ENCODE measurements at places on chromosomes 7 and 10.

GRCh38 chr10:122500726-122501125, 39.4 kb downstream of the HTRA1 start:
- DNase-seq = no peak

- DNase-seq = no peak
Measured at GRCh38 chr7:142855114-142855743, 353 bp downstream of the EPHB6 start.

DNA sequence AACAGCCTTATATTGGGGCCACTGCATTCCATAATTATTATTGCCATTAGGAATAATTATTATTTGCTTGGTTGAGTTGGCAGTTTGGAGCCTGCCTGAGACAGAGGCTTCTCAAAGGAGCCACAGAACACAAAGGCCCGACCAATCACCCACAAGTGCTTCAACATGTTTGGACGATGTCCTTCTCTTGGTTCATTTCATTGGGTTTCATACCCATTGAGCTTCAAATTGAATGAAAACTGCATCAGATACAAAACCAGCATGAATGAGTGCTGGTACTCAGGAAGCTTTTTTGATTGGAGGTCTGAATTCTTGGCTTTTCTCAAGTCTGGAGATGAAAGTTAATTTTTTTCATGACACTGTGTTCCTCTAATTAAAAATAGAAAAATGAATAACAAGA, 168.3 kb downstream of the CREB5 start:
- DNase-seq = no peak

DNA sequence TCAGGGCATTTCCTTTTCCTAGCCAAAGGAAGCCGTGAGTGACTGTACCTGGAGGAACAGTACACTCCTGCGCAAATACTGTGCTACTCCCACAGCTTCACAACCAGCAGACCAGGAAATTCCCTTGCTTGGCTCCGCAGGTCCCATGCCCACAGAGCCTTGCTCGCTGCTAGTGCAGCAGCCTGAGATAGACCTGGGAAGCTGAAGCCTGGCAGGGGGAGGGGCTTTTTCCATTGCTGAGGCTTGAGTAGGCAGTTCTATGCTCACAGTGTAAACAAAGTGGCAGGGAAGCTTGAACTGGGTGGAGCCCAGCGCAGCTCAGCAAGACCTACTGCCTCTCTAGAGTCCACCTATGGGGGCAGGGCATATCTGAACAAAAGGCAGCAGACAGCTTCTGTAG, 291.2 kb downstream of the HGF start:
- no peak for DNase-seq

DNA sequence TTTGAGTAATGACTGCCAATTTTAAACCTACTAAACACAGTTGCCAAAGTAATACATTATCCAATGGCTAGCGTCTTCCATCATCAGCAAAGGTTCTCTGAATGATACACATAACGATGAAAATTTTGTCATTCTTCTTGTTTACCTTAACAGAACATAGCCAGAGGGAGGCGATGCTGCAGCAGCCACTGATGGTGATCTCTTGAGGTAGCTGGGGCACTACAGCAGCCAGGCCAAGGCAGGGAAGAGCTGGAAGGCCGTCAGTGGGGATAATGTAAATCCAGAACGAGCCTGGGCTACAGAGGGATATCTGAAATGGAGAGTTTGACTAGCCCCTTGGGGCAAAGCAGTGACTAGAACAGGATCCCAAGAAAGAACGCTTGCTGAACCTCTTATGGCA, 38.8 kb downstream of the PRPS1L1 start:
- DNase-seq = no peak

DNA sequence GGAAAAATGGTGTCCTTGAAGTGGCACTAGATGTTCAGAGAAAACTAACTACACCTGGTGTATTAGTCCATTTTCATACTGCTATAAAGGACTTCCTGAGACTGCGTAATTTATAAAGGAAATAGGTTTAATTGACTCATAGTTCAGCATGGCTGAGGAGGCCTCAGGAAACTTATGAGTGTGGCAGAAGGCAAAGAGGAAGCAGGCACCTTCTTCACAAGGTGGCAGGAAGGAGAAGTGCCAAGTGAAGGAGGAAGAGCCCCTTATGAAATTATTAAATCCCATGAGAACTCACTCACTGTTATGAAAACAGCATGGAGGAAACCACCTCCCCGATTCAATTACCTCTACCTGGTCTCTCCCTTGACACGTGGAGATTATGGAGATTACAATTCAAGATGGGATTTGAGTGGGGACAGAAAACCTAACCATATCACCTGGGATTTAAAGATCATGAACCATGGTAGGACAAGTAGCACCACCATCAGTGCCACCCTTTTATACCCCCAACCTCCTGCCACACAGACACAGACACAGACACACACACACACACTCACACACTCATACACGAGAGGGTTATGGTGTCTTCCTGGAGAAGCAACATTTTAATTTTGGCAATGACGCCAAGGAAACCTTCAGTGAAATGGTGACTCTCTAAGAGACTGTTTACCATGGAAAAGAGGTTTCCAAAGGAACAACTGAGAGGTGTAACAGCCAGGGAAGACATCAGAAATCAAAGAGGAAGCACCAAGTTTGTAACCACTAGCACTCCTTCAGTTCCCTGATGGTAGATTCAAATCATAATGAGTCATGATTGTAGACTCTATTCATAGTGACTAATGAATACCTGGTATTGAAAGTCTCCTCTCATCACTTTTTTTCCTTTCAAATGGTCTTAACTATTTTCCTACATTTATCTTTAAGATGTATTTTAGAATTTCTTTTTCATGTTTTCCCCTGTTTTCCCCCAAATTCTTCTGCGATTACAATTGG, 41.8 kb upstream of the WNT16 start:
- no peak for DNase-seq

DNA sequence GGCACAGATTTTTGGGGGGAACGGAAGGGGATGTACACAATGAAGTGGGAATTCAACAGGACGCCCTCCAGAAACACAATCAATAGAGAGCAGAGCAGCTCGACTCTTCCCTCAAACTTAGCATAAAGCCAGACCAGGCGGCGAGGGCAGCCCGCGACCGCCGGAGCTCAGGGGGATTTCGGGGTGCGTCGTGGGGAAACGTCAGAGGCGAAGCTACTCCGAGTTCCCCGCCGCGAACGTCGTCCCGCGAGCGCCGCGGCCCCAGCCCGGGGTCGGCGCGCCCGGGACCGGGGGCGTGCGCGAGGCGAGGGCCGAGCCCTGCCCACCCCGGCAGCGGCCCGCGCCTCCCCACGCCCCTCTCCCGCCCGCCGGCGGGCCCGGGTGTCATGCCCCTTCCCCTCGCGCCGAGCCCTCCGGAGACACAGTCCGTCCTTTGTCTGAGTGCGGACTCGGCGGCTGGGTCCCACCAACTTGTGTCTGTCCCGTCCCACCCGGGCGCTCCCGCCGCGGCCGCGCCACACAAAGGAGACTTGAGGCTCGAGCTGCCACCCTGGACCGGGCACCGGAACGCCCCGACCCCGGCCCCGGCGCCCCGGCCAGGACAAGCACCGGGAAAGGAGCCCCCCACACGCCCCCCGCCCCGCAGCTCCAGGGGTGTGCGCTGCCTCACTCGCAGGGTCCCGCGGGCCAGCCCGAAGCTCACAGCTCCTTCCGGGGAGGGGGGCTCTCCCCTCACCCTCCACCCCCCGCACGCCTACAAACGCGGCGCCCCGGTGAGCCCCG, 634 bp downstream of the EZH2 start:
- peak; percentile 50 for DNase-seq

GRCh38 chr10:117311261-117311660, 64.0 kb downstream of the PDZD8 start:
- no peak for DNase-seq

DNA sequence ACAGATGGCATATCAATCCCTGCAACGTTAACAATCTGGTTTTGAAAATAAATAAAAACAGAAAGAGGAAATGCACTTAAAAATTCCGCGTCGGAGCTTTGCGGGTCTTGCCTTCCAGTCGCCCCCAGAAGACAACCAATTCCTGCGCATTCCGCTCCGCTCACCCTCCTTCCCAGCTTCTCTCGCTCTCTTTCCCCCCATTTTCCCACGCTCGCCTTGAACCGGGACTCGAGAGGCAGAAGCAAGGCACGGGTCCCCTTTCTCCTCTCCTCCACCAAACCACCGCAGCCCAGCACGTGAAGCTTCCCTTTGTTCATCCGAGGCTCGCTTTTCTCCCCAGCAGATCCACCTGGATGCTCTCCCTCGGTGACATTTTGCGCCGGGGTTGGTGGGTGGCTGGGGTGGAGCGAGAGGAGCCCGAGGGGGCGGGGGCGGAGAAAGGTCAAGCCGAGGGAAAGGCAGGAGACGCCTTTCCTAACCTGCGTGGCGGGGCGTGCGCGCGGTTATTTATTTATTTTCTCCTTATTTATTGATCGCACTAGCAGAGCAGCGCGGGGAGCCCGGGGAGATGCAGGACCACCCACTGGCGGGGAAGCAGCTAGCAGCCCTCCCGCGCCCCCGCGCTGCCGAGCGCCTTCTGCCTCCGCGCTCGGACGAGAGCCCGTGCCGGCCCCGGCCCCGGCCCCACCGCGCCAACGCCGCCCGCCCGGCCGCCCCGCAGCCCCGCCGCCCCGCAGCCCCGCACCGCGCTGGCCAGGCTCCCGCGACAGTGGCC, at the start of gene KCND2:
Gene KCND2, plus strand, starts transcription at position 475 of the 775 bp plus-strand sequence.
- no peak for DNase-seq

GRCh38 chr7:81684514-81685269, 85.2 kb downstream of the HGF start:
- no peak for DNase-seq

DNA sequence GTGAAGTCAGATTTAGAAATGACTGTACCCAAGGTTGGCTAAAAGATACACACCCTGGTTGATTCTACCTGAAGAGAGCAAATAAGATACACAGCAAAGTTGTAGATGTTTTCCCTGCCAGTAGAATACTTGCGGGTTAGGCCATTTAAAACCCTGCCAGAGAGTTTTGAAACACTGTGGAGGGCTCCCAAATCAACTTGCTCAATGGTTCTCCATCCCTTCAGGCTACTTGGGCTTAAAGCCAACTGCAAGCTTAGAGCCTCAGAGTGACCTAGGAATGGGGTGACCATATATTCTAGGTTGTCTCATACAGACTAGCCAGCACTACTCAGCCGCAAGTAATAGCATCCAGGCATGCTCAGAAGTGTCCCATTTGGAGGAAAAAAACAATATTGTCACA, 10.0 kb downstream of the CAV1 start:
- DNase-seq = no peak

DNA sequence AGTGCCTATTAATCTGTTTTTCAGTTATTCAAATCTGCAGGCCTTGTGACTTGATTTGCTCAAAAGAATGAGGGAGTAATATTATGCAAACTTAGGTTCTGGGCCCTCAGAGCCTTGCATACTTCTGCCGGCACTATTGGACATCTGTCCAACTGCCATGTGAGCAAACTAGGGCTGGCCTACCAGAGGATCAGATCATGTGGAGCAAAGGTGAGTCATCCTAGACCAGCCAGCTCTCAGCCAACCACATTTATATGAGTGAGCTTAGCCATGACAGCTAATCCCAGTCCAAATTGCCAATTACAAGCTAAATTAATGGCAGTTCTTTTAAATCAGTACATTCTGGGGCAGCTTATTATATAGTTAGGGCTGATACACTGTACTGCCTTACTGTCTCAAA, 69.6 kb downstream of the SDHAF3 start:
- DNase-seq = no peak

DNA sequence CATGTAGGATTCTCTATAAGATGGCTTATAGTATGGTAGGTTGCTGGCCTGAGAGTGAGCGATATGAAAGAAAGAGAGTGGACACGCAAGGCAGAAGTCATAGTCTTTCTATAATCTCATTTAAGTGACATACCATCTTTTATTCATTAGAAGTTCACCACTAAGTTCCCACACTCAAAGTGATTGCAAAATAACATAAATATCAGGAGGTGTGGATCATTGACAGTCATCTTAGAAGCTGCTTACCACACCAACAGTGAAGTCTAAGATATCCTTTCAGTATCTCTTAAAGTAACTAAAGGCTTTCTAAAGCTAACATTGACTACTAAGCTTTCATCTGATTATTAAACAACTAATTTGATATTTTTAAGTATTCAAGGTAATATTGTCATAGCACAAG, 36.9 kb upstream of the GNAI1 start:
- DNase-seq = no peak

DNA sequence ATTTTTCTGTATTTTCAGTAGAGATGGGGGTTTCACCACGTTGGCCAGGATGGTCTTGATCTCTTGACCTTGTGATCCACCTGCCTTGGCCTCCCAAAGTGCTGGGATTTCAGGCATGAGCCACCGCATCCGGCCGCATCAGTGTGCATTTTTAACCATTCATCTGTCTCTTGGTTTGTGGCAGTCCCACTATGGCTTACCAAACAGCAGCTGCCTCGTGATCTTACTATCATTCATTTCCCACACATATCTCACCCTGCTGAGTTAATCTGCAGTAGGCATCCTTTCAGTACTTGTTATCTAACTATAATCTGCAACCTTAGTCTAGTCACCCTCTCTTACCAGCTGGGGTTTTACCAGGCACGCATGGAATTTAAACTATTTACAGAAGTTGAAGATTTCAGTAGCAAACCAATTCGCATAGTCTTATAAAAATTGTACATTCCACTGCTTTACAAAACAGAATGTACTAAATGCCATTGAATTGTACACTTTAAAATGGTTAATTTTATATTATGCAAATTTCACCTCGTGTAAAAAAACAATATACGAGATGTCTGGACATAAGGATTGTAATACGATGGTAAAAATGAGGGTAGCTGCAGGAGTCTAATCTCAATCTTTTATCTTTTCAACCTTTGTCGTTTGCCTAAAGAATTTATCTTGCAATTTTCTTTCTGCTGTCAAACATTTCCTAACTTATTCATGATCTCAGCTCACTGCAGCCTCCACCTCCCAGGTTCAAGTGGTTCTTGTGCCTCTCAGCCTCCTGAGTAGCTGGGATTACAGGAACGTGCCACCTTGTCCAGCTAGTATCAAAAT, 4.6 kb upstream of the TBC1D12 start:
- no peak for DNase-seq

DNA sequence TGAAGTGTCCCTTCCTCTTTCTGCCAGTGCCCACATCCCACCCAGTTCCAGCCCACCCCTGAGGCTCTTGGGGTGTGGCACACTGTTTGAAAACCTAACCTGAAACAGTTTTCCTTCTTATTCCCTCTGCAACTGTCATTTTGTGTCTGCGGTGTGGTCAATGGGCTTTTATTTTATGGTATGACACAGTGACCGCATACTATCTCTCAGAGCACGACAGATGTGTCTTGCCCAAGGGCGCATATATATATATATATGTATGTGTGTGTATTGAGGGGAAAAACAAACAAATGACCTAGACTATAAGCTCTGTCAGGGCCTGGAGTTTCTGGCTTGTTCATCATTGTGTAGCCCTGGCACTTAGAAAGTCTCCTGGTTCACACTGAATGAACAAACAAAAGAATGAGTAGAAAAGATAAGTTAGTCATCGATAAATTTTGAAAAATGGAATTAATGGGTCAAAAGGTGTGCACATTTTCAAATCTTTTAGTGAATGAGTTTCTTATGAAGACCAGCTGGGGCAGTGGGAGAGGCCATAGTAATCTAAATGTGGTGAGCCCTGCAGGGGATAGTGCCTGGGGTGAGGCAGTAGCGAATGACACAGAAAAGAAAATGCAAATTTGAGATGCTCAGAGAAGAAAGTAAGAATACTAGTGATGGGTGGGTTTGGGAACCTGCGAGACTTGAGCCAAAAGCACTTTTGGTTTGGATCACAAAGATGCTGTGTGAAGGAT, 198.4 kb downstream of the SNX10 start:
- DNase-seq = no peak

- DNase-seq = no peak
Measured at GRCh38 chr10:103804871-103805270, 50.5 kb downstream of the SH3PXD2A start.
